ENCODE measurements at places on chromosomes 12 and 14.

DNA sequence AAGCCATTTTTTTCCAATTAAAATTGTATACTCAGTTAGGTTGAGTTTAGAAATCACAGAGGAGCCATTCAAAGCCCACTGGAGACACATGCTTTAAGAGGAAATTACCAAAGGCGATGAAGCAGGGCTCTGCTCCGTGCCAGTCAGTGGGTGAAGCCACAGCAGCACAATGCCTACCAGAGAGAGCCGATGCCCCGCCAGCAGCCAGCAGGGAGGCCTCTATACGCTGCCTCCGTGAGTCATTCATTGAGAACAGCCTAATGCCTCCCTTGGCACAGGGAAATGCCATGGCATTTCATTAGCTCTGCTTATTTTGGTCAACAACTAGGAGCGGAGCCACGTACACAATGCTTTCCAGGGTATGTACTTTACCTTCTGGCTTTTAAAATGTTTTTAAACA, 197.8 kb upstream of the FRMD6 start:
- H3K4me1 ChIP-seq, result no peaks in the 10 kb centered on the region
- H3K27ac ChIP-seq, result no peak overlapping the region
- DNase-seq, result no peak
- no peak overlapping the region for H3K4me3 ChIP-seq

GRCh38 chr12:44546060-44546459, 330.1 kb downstream of the NELL2 start:
- DNase-seq, result no peak
- no peaks in the 10 kb centered on the region for H3K36me3 ChIP-seq
- H3K4me1 ChIP-seq, result no peaks in the 10 kb centered on the region

DNA sequence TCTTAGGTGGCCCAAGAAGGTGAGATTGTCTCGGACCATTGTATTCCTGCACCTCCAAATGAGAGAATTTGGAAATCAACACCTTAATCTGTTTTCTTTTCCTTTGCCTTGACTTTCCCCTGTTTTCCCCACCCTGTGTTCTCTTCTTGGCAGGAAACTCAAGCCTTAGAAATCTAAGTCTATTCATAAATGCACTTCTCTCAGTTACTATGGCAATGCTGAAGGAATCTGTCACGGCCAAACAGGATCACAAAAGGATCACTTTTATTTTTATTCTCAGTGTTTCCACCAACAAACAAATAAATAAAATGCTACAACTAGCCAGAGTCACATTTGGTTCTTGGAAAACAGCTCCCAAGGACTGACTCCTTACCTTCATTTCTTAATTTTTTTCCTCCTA, 270.5 kb downstream of the BCAT1 start:
- no peak overlapping the region for H3K27ac ChIP-seq
- H3K4me3 ChIP-seq, result no peak overlapping the region
- DNase-seq, result no peak
- no peaks in the 10 kb centered on the region for H3K27me3 ChIP-seq
- H3K4me1 ChIP-seq, result no peaks in the 10 kb centered on the region

DNA sequence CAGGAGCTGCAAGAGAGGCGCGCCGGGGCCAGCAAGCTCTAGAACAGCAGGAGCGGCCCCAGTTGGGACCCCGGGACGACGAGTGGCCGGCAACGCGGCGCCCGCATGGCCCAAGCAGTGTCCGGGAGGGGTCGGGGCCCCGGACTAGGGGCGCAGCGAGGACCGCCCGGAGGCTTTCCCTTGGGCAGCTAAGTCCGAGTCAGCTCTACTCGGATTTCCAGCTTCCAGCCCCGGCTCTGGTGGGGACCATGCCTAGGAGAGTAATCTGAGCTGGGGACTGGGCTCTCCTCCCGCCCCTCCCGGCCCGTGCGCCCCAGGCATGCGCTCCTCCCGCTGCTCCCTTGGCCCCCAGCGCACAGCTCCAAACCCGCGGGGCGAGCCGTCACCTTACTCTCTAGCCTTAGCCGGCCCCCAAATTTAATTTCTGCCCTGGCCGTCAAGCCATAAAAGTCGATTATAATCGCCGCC, 41.6 kb upstream of the CAPRIN2 start:
- H3K27me3 ChIP-seq, result peaks cover 47% of the 10 kb centered on the region
- peak overlapping the region; percentile 73 for H3K4me3 ChIP-seq
- DNase-seq, result no peak
- H3K36me3 ChIP-seq, result no peaks in the 10 kb centered on the region
- peaks cover 23% of the 10 kb centered on the region for H3K4me1 ChIP-seq

DNA sequence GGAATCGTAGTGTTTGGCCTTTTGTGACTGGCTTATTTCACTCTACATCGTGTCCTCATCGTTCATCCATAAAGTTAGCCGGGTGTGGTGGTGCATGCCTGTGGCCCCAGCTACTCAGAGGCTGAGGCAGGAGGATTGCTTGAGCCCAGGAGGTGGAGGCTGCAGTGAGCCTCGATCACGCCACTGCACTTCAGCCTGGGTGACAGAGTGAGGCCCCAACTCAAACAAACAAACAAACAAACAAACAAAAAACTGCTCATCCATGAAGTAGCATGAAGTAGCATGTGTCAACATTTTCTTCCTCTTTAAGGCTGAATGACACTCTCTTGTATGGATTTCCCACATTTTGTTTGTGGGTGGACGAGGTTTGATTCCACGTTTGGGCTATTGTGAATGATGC, 44.0 kb upstream of the MEG3 start:
- H3K4me1 ChIP-seq, result no peaks in the 10 kb centered on the region
- no peak overlapping the region for H3K27ac ChIP-seq
- H3K27me3 ChIP-seq, result no peaks in the 10 kb centered on the region
- no peak overlapping the region for H3K4me3 ChIP-seq
- no peaks in the 10 kb centered on the region for H3K36me3 ChIP-seq

- H3K27me3 ChIP-seq, result no peaks in the 10 kb centered on the region
- no peak for DNase-seq
- H3K4me3 ChIP-seq, result no peak overlapping the region
- H3K36me3 ChIP-seq, result peaks cover 91% of the 10 kb centered on the region
- H3K27ac ChIP-seq, result no peak overlapping the region
- H3K4me1 ChIP-seq, result peaks cover 7% of the 10 kb centered on the region
Measured at GRCh38 chr12:131752451-131752850, 41.6 kb downstream of the SFSWAP start.

DNA sequence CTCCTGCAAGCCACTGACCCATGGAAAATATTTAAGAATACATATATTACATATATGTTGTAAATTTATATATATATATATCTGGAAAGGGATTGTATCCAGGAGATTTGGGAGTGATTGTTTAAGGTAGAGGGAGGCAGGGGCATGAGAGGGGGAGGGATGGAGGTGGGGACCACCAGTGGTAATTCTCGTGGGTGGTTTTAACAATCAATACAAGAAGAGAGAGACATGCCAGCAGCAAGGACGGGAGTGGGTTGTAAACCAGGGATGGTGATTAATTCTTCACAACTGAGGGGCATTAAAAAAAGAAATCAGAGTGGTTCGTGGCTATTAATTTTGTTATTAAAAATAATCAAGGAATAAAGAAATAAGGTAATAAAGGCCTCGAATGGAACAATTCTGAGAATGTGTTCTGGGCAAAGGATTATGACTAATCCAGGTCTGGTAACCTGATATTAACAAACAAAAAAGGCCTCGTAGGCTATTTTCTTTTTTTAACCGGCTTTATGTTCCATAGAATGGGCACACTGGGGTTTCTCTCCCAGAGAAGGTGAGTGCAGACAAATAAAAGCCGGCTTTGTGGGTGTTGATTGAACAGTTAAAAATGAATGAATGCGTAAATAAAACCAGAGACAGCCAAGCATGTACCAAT, 8.3 kb upstream of the RTL1 start:
- no peak overlapping the region for H3K27ac ChIP-seq
- H3K4me1 ChIP-seq, result no peaks in the 10 kb centered on the region
- H3K36me3 ChIP-seq, result no peaks in the 10 kb centered on the region
- no peak for DNase-seq
- H3K4me3 ChIP-seq, result no peak overlapping the region

DNA sequence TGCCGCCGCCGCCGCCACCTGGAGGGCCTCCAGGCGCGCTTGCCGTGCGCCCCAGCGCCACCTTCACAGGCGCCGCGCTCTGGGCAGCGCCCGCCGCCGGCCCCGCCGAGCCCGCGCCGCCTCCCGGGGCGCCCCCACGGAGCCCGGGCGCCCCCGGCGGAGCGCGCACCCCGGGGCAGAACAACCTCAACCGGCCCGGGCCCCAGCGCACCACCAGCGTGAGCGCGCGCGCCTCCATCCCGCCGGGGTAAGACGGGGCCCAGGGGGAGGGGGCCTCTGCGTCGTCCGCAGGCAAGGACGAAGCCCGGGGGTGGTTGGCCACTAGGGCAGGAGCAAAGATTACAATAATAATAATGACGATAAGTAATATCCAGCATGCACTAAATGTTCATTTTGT, 21.3 kb downstream of the DTX1 start:
- H3K4me3 ChIP-seq, result no peak overlapping the region
- H3K4me1 ChIP-seq, result peaks cover 91% of the 10 kb centered on the region
- H3K27ac ChIP-seq, result no peak overlapping the region
- H3K36me3 ChIP-seq, result peaks cover 5% of the 10 kb centered on the region
- no peak for DNase-seq

DNA sequence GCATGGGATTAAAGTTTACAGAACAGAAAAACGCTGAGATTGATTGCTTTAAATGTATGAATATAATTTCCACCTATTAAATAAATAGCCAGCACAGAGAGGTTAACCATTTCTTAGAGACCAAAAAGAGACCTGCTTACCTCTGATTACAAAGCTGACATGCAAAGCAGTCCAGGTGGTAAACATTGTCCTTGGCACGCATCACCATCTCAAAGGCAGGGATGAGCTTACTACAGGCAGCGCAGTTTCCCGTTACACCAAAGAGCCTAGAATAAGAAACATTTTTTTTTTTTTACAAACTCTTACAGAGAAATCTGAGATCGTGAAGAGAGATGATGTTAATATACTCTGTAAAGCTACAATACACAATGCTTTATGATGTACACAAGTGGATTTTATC, 45.7 kb downstream of the LMO3 start:
- no peak for DNase-seq
- no peak overlapping the region for H3K4me3 ChIP-seq
- H3K36me3 ChIP-seq, result no peaks in the 10 kb centered on the region
- no peaks in the 10 kb centered on the region for H3K4me1 ChIP-seq

DNA sequence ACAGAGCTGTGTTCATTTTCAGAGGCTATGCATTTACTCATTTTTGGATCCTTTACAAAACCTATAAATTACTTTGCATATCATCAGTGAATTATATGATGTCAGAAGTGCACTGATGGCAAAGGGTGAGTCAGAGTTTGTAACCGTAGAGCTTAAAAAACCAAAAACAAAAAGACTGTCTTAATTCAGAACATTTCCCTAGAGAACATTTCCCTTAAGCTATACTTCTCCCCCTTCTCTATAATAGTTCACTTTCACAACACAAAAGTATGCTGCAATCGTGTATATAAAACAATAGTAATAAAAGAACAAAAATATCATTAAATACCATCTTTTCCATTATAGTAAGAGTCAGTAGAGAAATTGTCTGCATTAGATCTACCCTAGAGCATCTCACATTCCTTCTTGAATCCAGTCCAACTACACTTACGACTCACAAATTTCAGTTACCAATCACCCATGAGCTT, 934.9 kb downstream of the LRFN5 start:
- no peaks in the 10 kb centered on the region for H3K4me1 ChIP-seq
- no peaks in the 10 kb centered on the region for H3K27me3 ChIP-seq
- H3K27ac ChIP-seq, result no peak overlapping the region
- no peak for DNase-seq
- H3K36me3 ChIP-seq, result no peaks in the 10 kb centered on the region

DNA sequence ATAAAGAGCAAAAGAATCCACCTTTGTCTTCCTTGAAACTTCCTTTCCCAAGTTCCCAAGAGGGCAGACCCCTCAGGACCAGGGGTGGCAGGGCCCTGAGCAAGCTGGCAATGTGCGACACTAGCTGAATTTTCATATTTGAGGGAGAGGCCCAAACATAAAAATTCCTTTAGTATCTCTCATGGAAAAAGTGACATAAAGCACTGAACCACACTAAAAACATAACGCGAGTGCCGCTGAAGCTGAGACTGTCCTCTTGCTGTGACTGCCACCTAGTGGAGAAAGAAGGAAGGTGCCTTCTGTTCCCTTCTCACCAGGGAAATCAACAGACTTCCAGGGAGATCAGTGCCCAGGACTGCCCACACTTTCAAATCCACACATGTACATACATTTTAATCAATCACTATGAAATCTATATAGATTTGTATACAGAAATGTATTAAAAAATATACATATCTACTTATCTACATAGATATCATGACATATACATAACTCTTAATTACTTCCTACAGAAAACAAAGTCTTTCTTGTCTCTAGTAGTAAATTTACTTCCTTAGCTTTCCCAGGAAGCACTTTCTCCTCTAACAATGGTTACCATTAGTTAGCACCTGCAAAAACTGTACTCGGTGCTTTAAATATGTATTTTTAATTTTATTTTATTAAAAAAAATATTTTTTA, 53.8 kb downstream of the SSH1 start:
- H3K27me3 ChIP-seq, result no peaks in the 10 kb centered on the region
- no peak overlapping the region for H3K4me3 ChIP-seq
- H3K4me1 ChIP-seq, result peaks cover 21% of the 10 kb centered on the region
- H3K36me3 ChIP-seq, result peaks cover 64% of the 10 kb centered on the region
- peak overlapping the region; percentile 56 for H3K27ac ChIP-seq

- H3K4me1 ChIP-seq, result no peaks in the 10 kb centered on the region
- H3K27ac ChIP-seq, result no peak overlapping the region
- H3K36me3 ChIP-seq, result no peaks in the 10 kb centered on the region
- H3K27me3 ChIP-seq, result peaks cover 10% of the 10 kb centered on the region
Measured at GRCh38 chr12:103093499-103094106, 136.1 kb downstream of the ASCL1 start.

DNA sequence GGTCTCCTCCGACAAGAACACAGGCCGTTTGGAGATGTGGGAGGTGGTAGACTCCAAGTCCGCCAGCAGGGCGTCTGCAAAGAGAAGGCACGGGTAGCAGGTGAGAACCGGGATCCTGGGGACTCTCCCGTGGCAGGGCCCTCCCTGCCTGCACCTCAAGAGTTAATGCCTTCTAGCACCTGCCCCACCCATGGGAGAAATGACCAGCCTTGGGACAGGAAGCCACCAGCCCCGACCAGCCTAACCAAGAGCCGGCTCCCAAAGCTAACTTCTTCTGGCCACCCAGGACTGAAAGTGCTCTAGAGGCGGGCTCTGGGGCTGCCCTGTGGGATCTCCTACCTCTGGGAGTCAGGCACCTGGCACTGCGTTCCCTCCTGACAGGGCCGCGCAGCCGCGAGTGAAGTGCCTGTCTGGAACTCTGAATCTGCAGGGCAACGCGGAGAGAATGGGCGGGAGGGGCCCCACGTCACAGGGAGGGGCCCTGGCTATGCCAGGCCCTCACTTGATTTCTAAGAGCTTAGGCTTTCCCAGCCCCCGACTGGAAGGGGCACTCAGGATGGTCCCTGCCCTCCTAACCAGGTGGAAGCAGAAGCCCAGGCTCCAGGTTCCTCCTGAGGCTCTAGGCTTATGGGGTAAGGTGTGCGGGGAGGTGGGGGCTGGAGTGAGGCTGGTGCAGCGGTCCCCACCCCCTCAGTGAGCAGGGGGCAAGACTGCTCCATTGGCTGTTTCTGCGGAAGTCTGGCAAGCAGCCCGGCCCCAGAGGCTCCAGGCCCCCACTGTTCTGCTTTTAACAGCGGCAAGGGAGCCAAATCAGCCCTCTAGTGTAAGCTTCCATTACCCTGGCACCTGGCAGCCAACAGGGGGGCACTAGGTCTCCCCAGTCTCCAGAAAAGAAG, 23.6 kb upstream of the RPLP0 start:
- no peak overlapping the region for H3K27ac ChIP-seq
- H3K36me3 ChIP-seq, result no peaks in the 10 kb centered on the region
- H3K4me1 ChIP-seq, result peaks cover 26% of the 10 kb centered on the region
- no peak overlapping the region for H3K4me3 ChIP-seq
- H3K27me3 ChIP-seq, result peaks cover 16% of the 10 kb centered on the region
